ENCODE measurements at places on chromosomes 3 and 15.
A peak's percentile ranks its signal among the peaks of the same experiment; 100 is the strongest.

GRCh38 chr3:64047787-64048186 lies 24.5 kb upstream of the PSMD6 start:
- no peak for DNase-seq

DNA sequence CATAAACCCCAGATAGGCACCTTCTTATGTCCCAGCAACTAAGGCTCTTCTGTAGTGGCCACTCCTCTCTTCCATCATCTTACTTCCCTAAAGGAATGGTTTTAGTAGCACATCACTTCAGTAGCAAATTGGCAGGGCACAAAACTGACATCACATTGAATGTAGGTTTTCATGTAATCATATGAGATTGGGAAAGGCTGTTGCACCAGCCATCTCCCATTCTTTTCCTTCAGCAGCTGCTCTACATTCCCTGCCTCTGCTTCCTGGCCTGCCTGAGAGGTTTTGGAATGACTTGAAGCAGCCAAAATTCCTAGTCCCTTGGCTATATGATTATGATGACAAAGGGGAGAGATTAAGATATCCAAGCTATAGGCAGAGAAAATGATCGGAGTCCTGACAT lies 36.5 kb downstream of the NSUN3 start:
- DNase-seq, result no peak

- no peak for DNase-seq
Observed at GRCh38 chr3:35849496-35849895, 210.2 kb downstream of the ARPP21 start.

GRCh38 chr15:48775546-48775945 lies 35.3 kb downstream of the CEP152 start:
- no peak for DNase-seq

DNA sequence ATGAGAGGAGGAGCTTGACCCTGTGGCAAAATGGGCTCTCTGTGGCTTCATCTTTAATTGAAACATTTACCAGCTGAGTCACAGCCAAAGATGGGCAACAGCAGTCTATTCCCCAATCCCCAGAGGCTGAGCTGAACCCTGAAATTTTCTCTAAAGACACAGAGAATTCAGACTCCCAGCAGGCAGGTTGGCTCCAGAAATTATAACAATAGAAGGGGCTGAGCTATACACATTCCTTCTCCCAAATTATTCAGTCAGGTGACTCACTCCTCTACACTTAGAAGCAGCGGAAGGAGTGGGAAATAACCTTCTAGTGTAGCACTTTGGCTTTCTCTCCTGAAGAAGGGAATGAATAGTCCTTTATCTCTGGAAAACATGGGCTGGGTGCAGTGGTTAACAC lies 264.3 kb upstream of the ARHGEF26 start:
- DNase-seq, result no peak

DNA sequence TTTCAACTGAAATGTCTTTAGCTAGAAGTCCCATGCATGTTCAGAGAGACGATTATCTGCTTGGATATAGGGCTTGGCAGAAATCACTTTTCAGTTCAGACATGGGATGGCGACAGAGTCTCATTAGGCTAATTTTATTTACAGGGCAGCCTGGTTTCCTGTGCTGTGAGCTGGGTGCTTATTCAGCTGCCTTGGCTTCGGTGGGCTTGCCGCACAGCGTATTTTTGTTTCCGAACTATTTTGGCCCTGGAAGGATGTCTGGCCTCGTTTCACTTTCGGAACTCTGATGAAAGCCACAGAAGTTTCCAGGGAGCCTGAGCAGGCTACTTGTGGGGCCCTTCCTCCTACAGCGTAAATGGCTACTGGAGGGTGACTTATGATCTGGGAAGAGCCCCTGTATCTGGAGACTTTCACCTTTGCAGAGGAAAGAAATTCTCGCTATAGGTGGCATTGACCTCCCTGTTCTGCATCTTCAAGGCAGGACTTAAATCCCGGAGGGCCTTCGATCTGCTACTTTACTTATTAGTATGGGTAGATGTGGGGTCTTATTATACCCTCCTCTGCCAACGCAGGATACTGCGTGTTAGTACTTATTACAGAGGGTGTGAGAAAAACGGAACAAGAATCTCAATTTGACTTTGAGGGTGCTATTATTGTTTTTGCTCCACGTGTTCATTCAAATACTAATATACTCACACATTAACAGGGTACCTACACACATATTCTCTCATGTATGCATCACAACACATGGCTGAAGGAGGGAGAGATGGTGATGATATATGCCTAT lies 364.0 kb upstream of the RBMS3 start:
- peak; percentile 16 for DNase-seq

DNA sequence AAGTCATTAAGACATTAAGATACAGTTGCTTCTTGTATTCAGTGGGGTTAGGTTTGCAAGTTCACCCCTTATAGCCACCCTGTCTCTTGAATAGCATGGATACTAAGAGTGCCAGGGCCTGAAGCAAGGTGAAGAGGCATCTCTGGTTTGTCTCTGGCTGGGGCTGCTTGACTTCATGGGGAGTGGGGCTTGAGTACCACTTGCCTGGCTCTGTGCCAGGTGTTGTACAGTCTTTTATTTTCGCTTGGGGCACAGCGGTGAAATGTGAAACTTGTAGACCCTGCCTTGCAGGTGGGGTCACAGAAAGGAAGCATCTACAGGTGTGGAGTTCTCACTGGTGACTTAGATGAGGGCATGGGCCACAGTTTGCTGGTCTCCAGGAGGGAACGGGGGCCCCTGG lies 152.1 kb downstream of the PDE8A start:
- no peak for DNase-seq

DNA sequence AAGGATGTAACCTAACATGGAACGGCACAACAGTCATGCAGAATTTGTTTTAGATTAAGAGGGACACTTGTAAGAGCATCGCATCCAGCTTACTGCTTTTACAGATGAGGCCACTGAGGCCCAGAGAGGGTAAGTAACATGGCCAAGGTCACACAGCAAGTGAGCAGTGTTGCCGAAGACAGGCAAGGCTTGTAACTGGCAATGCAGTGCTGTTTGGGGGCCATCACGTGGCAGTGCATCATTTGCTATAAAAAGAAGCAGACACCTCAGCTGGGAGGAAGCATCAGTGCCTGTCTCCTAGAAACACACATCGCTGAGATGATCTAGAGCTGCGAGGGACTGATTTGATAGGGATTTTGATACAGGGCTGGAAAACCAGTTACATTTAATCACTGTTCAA lies 108.2 kb upstream of the PROK2 start:
- no peak for DNase-seq

- no peak for DNase-seq
Observed at GRCh38 chr3:11954312-11954934, 49.8 kb upstream of the SYN2 start.

DNA sequence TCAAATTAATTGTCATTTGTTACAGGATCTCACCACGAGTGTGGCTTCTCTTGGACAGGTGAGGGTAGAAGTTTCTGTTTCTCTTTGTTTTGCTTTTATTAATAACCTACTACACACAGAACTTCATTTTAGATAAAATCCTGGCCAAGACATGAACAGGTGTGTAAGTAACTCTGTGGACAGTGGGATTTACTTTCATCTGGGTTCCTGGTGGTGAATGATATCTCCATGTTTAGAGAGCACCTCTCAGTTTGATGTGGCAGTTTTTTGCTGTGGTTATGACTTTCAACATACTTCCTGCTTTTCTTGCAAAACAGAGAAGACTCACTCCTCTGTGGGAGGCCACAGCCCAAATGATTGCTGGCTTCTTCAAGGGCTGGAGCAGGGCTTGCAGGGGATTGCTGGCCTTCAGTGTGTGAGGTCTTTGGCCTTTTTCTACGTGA lies 71.1 kb upstream of the XCR1 start:
- peak; percentile 81 for DNase-seq

- no peak for DNase-seq
Observed at GRCh38 chr15:67607959-67608637, 65.6 kb downstream of the MAP2K5 start.

DNA sequence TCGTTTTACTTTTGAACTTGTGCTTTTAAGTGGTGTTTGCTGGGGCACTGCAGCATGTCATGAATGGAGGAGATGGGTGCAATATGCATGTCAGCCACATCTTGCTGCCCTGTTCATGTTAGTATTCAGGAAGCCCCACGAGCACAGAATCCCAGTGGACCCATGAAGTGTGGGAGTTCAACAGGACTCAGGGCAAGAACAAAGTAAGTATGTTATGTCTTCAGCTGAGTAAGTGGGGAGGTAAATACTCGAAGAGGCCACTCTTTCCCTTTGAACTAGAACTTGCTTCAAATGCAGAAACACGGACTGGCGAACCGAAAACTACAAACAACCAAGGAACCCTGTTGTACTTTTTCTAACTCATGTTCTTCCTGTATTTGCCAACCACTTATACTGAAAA lies 23.4 kb downstream of the SOX14 start:
- DNase-seq, result no peak

GRCh38 chr3:120174811-120175539 lies 80.7 kb upstream of the GSK3B start:
- DNase-seq, result no peak

DNA sequence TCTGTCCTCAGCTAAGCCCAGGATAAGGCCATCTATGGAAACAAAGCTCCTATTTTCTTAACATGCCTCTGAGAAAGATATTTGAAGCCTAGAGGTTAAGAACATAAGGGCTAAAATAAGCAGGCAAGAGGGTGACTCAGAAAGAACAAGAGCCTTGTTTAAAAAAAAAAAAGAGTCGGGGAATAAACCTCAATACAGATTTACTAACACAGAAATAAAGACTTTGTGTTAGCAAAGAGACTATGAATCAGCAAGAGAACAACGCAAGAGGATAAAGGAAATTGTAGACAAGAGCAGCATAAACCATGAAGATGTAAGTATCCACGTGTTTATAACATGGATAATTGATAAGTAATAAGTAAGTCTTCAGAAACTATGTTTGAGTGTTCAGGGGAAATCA lies 36.0 kb downstream of the RAB27A start:
- no peak for DNase-seq

DNA sequence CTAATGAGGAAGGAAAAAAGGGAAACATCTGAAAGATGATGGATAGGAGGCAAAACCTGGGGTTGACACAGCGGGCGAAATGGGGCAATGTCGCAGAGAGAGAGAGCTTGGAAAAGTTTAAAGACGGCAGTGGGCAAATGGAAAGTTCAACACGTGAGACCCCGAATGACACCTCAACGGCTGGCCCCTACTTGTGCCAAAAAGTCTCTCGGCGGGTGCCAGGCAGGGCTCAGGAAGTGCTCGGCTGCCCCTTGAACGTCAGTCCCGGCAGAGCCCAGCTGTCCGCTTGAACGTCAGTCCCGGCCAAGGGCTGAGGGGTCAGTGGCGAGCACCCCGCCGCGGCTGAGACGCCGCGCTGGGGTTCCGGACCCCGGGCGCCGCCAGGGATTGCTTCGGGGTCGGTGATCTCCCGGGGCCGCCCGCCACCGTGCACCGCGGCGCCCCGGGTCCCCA lies 658 bp downstream of the EOGT start:
- no peak for DNase-seq

DNA sequence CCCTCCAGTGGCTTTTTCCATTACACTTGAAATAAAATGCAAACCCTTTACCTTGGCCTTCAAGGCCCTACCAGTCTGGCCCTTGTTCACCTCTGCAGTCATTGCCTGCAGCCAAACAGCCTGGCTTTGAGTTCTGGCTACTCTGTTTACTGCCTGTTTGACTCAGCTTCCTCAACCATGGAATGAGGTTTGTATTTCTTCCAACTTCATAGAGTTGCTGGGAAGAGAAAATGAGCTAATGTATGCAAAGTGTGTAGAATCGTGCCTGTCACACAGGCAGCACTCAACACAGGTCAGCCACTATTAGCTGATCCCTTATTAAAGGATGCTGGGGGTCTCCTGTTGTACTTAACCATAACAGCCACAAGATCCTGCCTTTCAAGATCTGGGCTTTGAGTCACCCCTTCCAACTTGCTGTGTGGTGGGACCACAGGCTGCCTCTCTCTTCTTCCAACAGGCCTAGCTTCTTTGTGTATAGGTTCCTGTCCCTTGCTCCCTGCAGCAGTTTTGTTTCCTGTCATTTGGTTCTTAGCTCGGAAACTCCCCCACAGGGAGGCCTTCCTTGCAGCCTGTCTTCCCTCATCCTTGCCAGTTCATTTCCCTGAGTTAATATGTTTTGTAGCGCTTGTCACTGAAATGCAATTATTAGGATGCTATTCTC lies 6.4 kb downstream of the MED12L start:
- DNase-seq, result no peak

GRCh38 chr15:67914537-67915460 lies 75.0 kb upstream of the RNU6-1 start:
- no peak for DNase-seq

DNA sequence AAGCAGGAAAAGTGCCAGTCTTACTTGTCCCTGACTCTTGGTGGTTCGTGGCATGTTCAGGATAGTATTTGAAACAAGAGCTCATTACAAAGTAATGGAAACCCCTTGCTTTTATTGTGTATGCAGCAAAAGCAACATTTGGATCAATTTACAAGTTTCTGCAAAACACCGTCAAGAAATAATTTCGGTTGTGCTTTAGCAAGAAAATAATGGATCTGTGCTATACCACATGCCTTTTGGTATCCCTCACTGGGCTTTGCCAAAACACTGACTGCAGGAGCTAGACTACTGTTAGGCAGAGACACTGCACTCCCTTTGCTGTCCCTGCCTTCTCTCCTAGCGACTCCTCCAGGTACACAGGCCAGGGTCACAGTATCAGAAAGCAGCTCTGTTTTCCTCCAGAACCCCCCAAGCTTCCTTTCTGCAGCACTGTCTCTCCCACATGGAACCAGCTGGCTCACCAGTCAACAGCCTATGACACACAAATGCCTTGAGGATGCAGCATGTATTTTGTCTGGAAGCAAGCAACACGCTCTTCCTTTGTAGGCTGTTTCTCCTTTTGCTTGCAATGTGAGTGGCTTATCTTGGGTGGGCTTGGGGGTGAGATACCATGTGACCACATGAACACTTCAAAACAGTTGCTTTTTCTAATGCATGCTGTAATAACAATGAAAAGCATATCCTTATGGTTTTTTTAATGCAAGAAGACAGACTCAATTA lies 111.4 kb downstream of the PGPEP1L start:
- DNase-seq, result no peak

GRCh38 chr15:83112956-83113299 lies 5.5 kb downstream of the TM6SF1 start:
- no peak for DNase-seq

- DNase-seq, result no peak
Observed at GRCh38 chr15:70802629-70803028, 39.3 kb upstream of the UACA start.

DNA sequence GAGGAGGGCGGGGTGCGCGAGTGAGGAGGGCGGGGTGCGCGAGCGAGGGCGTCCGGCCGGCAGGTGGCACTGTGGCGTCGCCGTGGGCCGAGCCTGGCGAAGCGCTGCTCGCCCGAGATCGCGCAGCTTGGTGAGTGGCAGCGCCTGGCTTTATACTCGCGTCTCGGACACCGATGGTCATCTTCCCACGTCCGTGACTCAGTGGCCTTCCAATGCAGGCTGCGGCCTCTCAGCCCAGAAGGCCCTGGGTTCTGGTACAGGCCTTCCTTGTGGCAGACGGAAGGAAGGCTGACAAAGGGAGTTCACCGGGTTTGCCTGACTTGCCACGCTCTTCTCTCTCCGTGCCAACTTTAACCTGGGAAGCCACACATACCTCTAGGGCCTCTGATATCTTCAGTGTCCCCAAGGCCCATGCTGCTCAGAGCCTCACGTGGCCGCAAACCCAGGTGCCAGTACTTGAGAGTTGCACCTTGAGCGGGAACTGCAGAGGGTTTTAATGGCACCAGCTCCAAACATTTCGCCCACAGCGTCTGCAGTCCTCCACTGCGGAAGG lies 195.3 kb upstream of the LYSMD4 start:
- DNase-seq, result peak; percentile 82

- DNase-seq, result no peak
Observed at GRCh38 chr3:120162400-120162799, 68.2 kb upstream of the GSK3B start.

- no peak for DNase-seq
Observed at GRCh38 chr3:62805106-62805505, 70.1 kb downstream of the CADPS start.
